Neural progenitor cell (in vitro differentiated cells): ENCODE measurements at places on chromosomes 3 and 15.
A peak's percentile ranks its signal among the peaks of the same experiment; 100 is the strongest.

GRCh38 chr15:73912030-73912596, 14.1 kb upstream of the LOXL1 start:
- DNase-seq = no peak

- no peak for DNase-seq
These were observed 316.0 kb downstream of the RORA start for GRCh38 chr15:60912984-60913697.

DNA sequence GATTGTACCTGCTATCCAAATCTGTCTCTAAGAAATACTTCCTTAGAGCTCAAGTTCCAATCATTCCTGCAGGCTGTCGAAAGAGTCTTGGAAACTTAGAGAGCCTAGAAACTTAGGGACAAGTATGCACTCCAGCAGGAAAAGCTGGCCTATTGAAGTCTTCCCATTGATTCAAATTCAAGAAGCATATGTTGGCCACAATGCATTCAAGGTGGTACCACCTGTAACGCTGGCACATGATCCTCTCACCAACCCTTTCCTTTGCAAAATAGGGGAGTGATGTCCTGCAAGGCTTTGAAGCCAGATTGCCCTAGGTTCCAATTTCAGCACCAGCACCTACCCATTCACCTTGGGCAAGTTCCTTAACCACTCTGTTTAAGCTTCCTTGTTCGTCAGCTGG, 6.0 kb downstream of the ADAMTS9 start:
- no peak for DNase-seq

DNA sequence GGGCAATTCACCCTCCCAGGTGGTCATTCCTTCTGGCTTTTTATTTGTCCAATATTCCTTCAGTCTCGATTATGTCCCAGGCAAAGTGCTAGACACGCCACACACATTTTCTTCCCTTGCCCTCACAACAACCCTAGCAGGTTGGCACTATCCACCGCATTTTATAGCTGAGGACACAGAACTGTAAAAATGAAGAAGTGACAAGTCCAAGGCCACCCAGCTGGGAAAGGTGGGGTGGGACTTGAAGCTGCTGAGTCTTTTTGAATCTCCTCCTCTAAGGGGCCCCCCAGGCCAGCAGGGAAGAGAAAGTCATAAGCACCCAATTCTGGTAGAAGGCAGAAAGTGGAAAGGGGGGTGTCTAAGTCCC, 60.6 kb downstream of the CEMIP start:
- no peak for DNase-seq

DNA sequence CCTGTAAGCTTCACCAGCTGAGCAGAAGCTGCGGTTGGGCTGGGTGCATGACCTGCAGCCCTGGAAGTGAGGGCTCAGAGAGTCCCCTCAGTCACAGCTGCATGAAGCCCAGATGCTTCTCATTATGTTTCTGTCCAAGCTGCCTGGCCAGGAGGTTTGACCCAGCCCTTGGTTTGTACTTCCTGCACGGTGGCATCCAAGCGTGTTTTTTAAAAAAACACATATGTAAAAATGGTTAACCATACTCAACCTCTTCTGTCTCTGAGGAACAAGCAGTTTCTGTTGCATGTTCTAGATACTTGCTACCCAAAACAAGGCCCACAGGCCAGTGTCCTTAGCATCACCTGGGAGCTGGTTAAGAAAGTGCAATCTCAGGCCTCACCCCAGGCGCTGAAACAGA, 76.0 kb upstream of the ATP10A start:
- DNase-seq = no peak

- no peak for DNase-seq
These were observed 13.2 kb downstream of the MEGF11 start for GRCh38 chr15:66240240-66240794.

GRCh38 chr3:134367869-134368750, 6.1 kb downstream of the AMOTL2 start:
- DNase-seq = no peak

GRCh38 chr3:193620650-193621049, 27.6 kb downstream of the OPA1 start:
- no peak for DNase-seq

GRCh38 chr3:170419557-170420087, 954 bp downstream of the CLDN11 start:
- peak; percentile 76 for DNase-seq

DNA sequence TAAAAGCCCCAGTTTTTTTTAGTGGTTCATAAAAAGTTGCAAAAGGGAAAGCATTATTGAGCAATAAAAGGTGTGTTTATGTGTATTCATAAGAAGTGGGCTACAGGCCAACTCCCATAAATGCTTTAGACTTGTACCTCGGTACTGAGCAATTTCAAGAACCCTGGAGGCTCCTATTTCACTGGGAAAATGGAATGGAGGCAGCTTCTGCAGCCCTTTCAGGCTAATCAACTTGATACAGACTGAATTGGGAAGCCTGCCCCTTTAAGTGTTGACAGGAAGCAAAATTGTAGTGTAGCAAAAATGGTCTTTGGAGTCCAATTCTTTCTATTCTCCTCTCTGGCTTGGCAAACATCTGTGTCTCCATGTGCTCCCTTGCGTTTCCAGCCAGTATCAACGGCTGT, 118.8 kb downstream of the ECT2 start:
- no peak for DNase-seq

DNA sequence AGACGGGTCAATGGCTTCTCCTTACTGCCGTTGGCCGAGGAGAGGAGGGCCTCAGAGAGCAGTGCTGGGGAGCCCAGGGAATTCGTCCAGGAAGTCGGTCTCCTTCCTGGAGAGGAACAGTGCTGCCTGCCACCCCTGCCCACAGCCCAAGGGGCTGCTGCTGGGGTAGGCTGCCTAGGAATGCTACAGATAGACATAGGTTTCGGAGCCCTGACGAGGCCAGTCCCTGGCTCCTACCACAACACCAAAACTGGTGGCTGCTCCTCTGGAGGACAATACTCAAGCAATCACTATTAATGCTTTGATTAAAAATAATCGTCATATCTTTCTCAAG, 30.5 kb downstream of the ANP32A start:
- no peak for DNase-seq

DNA sequence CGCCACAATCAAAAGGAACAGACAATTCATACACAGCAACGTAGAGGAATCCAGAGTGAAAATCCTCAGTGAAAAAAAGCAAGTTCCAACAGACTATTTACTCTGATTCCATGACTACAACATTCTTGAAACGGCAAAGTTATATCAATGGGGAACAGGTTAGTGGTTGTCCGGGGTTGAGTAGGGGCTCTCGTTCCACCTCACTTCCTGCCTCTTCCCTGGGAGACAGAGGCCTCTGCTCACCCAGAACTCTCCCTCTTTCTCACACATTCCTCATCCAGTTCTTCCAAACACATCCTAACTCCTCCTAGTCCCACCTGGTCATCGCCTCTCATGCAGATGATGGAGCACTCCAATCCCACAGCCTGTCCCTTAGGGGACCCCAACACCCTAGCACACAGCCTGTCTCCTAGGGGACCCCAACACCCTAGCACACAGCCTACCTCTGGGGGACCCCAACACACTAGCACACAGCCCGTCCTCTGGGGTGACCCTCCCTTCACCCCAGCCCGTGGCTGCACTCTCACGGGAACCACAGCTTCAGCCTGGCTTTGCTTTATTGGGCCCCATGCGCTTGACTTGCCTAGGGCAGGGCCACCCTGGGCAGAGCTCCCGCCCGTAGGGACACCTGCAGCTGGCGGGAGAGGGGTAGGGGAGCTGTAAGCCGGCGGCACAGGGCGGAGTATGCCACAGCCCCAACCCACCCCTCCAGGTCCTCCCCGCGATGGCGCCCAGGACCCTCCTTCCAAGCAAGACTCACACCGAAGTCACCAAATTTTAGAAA, 5.2 kb downstream of the OCA2 start:
- DNase-seq = no peak

- no peak for DNase-seq
These were observed 364.5 kb upstream of the ICE2 start for GRCh38 chr15:60843482-60843881.

DNA sequence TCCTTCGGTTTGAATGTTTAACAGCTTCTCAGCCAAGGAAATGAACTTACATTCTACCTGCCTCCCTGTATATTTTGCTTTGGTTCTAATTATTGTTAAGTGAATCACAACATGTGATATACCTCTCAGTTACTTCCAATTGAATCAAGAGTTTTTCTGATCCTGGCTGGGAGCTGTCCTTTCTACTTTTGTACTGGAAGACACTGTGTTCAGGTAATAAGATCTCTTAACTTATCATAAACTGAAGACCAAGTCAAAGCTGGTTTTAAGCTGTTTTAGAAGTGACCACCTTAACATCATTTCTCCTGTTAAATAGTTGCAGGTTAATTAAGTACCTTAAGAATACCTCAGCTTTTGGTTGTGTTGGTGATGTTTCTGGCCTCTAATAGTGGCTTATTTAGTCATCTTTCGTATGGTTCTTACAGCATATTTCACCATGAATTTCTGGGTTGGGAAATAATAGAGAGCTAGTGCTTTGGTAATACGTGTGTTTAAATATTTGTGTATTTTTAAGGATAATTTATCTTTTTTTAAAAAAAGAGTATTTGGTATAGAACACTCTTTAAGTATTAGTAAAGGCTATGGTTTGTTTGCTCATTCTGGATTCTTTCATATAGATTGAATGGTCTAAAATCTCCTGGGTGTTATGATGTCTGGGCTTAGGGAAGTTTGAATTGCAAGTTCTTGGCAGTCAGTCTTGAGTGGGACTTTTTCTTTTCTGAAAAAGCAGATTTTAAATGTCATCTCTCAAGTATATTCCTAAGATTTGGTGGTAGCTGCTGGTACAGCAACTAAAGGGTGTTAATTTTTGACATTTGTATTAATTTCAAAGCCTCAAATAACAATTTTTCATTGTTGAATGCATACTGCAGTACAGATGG, 1.6 kb downstream of the RAB8B start:
- DNase-seq = no peak

GRCh38 chr15:33207646-33208045, 13.1 kb upstream of the FMN1 start:
- no peak for DNase-seq

GRCh38 chr3:150543128-150543527, 3.2 kb downstream of the SERP1 start:
- no peak for DNase-seq

- DNase-seq = no peak
These were observed 534.1 kb upstream of the KCNMB2 start for GRCh38 chr3:178002113-178002512.

- no peak for DNase-seq
These were observed 4.2 kb downstream of the SCN10A start for GRCh38 chr3:38811822-38812221.

- no peak for DNase-seq
These were observed 95.7 kb downstream of the DLG1 start for GRCh38 chr3:197202694-197203093.

DNA sequence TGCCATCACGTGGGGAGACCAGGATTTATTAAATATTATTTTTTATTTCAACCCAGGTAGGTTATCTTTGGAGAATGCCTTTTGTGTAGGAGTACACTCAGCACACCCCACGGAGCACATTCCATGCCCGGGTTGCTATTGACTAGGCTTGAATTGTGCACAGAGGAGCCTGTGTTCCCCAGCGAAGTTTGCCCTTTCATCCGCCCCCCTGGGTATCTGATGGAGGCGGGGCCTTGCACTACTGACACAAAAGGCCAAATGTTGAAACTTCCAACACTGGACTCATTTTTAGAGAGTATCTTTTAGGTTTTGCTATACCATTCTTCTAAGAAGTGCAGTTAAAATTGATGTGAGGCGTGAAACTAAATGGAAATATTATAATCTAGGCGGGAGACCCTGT, 39.3 kb upstream of the PPP4R2 start:
- DNase-seq = peak; percentile 81

GRCh38 chr3:117964814-117965213, 1069.8 kb downstream of the IGSF11 start:
- DNase-seq = no peak

GRCh38 chr3:75320369-75320768, 343.8 kb upstream of the FRG2C start:
- DNase-seq = no peak

- no peak for DNase-seq
These were observed 33.4 kb upstream of the LDHAL6B start for GRCh38 chr15:59173194-59173593.

DNA sequence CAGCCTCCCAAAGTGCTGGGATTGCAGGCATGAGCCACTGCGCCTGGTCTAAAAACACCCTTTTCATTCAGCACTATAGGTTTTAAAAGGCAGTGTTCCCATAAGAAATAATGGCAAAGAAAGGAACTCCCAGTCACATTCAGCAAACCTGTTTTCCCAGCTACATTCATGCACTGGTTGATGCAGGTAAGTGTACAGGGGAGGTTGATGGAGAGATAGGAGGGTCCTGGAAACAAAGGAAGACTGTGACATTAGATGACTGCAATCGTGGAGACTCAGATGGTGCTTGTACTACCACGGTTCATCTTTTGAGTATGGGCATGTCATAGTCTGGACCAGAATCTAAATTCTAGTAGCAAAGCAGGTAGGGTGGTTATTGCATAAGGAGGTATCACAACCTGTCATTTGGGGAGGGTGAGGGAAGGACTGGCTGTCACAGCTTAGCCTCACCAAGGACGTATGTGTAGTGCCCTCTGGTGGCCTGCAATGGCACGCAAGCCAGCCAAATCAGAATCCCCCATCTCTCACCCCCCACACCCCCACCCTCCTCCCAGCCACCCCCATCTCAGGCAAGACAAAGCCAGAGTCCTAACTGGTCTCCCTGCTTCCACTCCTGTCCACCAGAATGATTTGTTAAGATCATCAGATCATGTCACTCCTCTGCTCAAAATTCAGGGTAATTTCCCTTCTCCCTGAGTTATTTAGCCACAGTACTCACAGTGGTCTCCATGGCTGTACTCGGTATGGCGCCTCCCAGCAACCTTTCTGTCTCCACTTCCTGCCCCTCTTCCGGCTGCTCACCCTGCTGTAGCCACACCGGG, 28.8 kb upstream of the UBL7 start:
- DNase-seq = peak; percentile 82

DNA sequence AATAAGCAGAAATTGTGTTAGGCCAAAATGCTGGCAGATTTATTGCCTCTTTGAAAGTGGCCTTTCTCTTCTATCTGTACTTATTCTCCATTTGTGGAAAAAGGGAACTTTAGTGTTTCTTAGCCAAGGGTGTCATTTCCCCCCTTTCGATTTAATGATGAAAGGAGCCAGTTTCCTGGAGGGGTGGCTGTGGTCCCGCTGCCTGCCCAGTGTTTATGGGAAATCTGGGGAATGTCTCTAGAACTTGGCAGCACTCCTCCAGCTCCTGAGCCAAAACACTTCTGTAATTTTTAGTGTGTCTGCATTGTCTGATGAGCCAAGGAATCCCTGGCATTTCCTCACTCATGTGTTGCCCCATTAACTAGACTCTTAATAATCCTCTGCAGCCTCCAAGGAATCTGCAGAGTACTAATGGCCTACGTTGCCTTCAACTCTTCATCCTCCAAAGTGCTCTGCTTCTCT, 448.8 kb downstream of the GRM7 start:
- DNase-seq = no peak
